ENCODE measurements at places on chromosomes 13 and 19.

DNA sequence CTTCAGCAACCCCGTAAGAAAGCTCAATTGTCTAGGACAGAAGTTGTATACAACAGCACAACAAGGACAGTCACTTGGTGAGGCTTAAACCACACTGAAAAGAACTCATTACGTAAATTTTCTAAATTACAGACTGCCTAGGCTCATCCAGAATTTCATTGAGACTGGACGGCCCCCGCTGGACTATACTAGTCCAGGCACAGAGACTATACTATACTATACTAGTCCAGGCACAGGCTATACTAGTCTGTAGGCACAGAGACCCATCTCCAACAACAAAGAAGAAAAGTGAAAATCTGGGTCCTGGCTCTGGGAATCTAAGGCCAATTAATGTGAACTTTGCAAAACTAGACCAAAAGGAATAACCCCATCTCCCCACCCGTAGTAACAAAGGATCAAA lies 700 bp downstream of the ZNF816 start:
- DNase-seq, result no peak

DNA sequence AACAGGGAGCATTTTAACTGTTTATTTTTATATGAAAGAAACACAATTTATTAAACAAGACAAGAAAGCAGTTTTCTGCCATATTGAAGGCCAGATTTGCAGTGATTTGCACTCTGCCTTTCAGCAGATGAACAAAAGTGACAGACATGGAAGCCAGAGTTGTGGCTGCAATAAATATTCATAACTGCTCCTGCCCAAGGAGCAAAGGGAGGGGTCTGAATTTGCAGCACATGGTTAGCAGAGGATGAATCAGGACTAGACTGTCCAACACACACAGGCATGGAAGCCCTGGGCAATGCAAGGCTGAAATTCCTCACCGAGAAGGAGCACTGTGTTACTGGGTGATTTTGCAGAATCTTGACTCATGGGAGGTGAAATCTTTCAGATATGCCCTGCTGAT lies 418.2 kb downstream of the DCT start:
- DNase-seq, result no peak

- DNase-seq, result no peak
These were observed 168.5 kb downstream of the LMO7 start for GRCh38 chr13:75804605-75805004.

- DNase-seq, result no peak
These were observed 5.6 kb downstream of the TEX29 start for GRCh38 chr13:111325941-111326620.

- DNase-seq, result no peak
These were observed 106.4 kb upstream of the MLNR start for GRCh38 chr13:49113526-49114286.

DNA sequence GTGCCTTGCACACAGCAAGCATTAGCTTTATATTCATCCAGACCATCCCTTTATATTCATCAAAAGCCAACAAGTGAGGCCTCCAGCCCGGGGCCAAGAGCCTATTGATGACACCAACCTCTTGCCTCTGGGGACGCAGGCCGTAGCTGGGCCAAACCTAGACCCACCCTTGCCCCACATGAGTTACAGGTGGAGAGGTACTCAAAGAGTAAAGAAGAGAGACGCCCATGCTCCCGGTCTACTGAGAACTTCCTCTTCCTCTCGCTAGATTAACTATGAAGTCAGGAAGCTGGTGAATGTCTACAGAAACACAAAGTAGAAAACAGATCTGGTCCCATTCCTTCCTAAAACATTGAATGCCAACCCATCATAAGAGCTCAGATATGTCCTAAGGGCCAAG lies 3.8 kb upstream of the MLNR start:
- no peak for DNase-seq

GRCh38 chr19:37306383-37306963 lies 64.4 kb upstream of the ZNF527 start:
- no peak for DNase-seq

GRCh38 chr19:1524287-1524971 lies 552 bp downstream of the PLK5 start:
- no peak for DNase-seq

GRCh38 chr19:1691589-1692290 lies 39.3 kb upstream of the TCF3 start:
- DNase-seq, result no peak

GRCh38 chr19:17138937-17139598 lies 63.5 kb downstream of the MYO9B start:
- no peak for DNase-seq

GRCh38 chr13:51980908-51981307 lies 30.3 kb downstream of the ATP7B start:
- DNase-seq, result no peak

- peak; percentile 10 for DNase-seq
These were observed 73.4 kb downstream of the MBNL2 start for GRCh38 chr13:97295283-97296182.

- no peak for DNase-seq
These were observed 3.9 kb upstream of the LSM4 start for GRCh38 chr19:18326772-18327171.

- DNase-seq, result no peak
These were observed 18.2 kb upstream of the GTF2F2 start for GRCh38 chr13:45102136-45102507.

DNA sequence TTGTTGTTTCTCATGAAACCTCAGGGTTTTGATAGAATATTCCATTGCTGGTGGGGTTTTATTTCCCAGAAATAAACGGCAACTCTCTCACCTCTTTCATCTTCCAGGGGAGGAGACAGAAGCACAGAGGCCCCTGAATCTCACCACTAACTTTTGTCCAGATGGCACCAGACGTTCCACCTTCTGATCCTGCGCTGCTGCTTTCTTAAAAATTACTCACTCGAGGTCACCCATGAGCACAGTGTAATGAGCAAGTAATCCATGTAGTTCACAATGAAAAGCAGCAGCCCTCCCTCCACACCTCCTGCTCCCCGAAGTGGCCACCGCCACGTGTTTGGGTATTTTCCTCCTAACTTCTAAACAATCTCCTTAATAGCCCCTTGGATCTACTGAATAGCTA lies 51.3 kb downstream of the TEX29 start:
- no peak for DNase-seq

- no peak for DNase-seq
These were observed 402.2 kb upstream of the ZNF507 start for GRCh38 chr19:31943191-31943661.

GRCh38 chr19:46862974-46863632 lies 2.3 kb downstream of the ARHGAP35 start:
- no peak for DNase-seq

DNA sequence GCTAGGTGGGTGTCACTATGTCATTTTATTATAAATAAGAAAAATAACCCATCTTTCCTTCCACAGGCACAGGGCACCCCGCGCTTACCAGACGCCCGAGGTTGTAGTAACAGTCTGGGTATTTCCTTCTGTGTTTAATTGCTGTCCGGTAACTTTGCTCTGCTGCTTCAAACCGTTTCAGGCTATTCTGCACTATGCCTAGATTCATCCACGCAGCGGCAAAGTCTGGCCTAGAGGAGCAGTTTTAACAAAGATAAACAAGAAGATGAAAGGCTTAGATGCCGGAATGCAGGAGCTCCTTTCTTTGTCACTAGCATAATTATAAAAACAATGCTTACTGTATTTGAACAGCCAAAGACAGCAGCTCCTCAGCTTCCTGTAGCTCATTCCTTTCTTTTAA lies 36.9 kb upstream of the GGACT start:
- DNase-seq, result no peak

GRCh38 chr19:662207-662961 lies 630 bp downstream of the RNF126 start:
- peak; percentile 77 for DNase-seq

- no peak for DNase-seq
These were observed 1.7 kb downstream of the GNG7 start for GRCh38 chr19:2700660-2701360.

- DNase-seq, result no peak
These were observed 1487.2 kb upstream of the PRR20A start for GRCh38 chr13:55653497-55653896.

DNA sequence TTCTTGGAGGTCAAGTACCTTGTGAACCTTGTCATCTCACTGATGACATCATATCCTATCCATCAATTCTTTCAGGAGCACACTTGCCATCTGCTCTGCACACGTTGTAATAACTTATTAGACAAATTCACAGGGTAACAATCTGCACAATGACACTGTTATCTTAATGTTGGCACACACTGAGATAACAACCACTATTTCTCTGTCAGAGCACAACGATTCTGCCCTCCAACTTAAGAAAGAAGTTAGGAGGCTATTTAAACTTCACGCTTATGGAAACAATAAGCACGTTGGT lies 351.3 kb downstream of the DACH1 start:
- no peak for DNase-seq

GRCh38 chr13:113820813-113821651 lies 42.8 kb downstream of the GAS6 start:
- DNase-seq, result peak; percentile 43

- no peak for DNase-seq
These were observed 7.7 kb downstream of the TYK2 start for GRCh38 chr19:10372690-10373089.

DNA sequence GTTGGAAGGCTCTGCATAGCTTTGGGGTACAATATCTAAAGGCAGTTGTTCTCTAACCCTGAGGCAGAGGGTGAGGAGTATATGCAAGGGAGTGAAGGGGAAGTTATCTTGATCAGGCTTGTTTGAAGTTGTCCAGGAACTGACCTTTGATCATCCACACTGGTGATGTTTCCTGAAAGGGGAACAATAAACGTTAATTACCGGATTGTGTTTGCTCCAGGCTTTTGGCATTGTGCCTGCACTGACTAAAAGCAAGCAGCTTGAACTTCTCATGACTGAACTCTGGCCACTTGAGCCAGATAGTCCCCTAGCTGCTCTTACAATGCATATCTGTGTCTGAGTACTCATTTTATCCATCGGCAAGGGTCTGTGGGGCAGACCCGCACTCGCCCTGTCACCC lies 27.0 kb upstream of the ZNF726 start:
- DNase-seq, result no peak

DNA sequence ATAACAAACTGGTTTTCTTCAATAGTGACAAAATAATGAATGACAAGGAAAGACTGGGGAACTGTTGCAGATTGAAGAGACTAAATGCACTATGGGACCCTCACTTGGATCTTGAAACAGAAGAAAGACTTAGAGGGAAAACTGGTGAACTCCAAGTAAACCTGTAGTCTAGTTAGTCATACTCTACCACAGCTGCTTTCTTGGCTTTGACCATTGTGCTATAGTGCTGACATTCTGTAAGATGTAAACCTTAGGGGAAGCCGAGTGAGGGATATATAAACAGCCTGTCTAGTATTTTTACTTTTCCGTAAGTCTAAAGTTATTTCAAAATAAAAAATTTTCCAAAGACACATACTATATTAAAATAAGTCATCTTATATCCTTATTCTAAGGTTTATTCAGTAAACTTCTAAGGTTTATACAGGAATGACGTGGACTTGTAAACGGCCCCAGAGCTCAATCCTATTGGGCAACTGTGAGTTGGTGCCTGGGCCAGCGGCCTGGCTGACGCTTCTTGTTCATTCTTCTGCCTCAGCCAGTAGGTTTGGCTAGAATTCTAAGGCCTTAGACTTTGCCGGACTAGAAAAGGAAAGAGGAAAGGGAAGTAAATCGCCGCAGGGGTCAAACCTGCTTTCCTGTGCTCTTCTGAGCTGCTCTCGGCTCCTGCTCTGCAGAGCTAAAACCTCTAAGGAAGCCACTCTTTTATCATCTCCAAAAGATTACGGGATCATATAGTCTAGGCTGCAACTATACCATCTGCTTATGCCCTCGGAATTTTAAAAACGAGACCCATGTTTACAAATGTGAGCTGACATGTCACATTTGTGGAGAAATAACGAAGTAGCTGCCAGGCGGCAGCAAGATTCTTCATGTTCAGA lies 33.6 kb upstream of the UBE2L5 start:
- DNase-seq, result no peak

DNA sequence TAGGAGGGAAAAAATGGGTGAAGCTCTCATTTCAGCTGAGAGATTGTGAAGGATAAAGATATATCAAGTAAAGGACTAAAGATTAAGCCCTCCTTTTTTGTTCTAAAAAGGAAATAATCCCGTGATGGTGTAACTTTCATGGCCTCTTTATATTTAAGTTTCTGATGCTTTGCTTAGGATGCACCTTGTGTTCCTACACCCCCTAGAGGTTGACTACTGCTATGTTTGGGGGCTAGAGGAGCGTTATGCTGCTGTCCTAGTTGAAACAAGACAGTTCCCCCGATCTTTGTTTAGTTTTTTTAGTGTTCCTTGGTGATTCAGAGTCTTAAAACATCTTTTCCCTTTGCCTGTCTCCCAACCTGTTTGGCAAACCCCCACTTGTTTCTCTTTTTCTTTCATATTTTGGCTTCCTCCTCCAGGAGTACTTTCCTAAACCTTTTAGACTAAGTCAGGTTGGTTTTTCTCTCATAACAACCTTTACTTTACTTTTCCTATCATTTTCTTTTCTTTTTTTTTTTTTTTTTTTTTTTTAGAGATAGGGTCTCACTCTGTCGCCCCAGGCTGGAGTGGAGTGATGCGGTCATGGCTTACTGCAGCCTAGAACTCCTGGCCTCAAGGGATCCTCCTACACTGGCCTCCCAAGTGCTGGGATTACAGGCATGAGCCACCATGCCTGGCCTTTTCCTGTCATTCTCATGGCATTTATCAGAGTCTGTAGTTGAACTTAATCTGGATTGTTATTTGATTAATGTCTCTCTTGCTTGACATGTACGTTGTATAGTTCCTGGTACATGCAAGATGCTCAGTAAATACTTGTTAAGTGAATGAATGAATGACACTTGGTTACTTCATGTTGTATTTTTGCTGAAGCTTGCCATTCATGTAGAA lies 2.8 kb downstream of the UBA2 start:
- DNase-seq, result peak; percentile 59

DNA sequence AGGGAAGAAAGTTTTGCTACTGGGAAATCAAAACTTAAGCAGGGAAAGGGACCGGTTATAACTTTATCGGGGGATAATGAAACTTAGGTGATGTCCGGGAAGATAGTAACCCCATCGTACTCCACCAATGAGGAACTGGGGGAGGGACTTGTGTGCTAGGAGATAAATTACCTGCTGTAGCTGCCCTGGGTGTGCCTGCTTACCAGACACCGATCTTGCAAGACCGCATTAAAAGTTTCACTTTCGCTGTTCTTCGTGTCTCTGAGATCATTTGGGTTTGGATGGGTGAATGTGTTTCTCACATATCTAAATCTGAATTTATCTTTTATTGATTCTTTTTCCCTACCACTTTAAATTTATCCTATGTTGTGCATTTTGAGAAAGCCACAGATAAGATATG lies 381.4 kb downstream of the SLITRK6 start:
- DNase-seq, result no peak

DNA sequence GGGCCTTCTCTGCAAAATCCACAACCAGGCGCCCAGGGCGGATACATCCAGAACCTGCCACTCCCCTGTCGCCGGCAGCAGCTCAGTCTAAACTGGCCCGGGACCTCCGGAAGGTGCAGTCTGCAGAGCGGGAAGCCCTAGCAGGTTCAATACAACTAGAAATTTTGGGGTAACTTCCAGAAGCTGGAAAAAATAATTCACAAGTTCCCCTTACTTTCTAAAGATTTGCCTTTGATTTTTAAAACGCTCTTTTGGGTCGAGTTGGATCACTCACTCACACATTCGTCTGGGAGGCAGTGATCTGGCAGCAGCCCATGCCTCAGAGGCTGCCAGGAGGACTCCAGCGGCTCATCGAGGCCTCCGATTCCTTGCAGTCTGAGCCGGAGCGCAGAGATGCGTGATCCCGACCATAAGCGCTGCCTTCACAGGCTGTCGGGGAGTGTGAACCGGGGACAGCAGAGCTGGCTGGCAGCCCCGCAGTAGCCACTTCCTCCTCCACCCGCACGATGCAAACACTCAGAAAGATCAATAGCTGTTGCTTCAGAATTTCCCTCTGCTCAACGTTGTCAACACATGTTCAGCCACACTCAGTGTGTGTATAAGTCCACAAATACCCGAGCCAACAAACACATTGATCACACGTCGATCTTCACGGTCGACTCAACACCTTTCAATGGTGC lies 35.6 kb upstream of the ZNF507 start:
- no peak for DNase-seq

All from K562 (cell line).